ENCODE measurements at places on chromosomes 7 and 10.

DNA sequence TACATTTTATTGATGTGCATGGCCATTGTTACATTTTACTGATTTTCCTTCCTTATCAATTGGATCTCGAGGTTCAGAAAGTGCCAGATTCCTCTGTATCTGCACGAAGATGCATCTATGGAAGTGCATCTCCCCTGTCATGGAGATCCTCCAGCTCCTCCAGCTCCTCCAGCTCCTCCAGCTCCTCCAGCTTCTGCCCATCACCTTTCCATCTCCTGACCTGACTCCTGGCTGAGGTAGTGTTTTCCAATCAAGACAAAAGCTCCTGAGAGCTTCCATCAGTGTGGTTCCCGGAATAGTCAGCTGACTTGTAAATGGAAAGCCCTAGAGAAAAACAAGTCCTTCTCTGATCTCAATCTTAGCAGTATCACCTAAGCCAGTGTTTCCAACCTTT, 90.8 kb upstream of the KLF6 start:
- peaks cover 43% of the 10 kb centered on the region for H3K4me1 ChIP-seq
- H3K36me3 ChIP-seq: no peaks in the 10 kb centered on the region
- H3K4me3 ChIP-seq: no peak overlapping the region
- peak overlapping the region; percentile 83 for H3K27ac ChIP-seq

DNA sequence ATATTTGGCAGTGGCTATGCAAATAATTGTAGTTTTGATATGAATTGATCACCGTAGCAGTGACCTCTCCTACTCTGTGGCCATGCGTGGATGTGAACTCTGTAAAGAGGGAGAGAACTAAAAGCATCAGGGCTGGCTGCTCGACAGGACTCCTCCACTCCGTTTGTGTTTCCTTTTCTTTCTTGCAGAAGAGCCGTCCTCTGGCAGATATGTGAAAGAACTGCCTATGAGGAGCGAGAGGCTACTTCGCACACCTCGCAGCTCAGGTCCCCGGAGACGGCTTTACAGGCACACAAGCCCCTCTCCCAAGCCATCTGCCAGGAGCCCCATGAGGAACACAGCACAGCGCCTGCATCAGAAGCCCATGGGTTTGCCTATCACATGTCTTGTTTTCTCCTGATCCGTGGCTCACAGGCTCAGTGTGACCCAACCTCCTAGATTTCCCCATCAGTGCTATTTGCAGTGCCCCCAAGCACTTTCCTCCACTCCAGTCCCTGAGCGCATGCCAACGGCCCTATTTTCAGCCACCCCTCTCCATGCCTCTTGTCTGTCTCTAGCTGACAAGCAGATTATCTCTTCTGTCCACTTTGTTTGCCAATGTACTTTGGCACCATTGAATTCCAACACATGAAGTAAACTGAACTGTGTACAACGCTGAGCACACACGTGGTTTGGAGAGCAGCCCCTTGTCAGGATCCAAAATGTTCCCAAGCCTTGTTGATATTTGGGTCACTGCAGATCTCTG, 164.3 kb upstream of the AKR1E2 start:
- no peak overlapping the region for H3K4me3 ChIP-seq
- H3K27ac ChIP-seq: peak overlapping the region; percentile 85
- peaks cover 32% of the 10 kb centered on the region for H3K4me1 ChIP-seq
- no peaks in the 10 kb centered on the region for H3K36me3 ChIP-seq

GRCh38 chr10:118145256-118145655, 98.5 kb upstream of the RAB11FIP2 start:
- no peaks in the 10 kb centered on the region for H3K36me3 ChIP-seq
- no peak for DNase-seq
- no peak overlapping the region for H3K4me3 ChIP-seq
- H3K27me3 ChIP-seq: no peaks in the 10 kb centered on the region

DNA sequence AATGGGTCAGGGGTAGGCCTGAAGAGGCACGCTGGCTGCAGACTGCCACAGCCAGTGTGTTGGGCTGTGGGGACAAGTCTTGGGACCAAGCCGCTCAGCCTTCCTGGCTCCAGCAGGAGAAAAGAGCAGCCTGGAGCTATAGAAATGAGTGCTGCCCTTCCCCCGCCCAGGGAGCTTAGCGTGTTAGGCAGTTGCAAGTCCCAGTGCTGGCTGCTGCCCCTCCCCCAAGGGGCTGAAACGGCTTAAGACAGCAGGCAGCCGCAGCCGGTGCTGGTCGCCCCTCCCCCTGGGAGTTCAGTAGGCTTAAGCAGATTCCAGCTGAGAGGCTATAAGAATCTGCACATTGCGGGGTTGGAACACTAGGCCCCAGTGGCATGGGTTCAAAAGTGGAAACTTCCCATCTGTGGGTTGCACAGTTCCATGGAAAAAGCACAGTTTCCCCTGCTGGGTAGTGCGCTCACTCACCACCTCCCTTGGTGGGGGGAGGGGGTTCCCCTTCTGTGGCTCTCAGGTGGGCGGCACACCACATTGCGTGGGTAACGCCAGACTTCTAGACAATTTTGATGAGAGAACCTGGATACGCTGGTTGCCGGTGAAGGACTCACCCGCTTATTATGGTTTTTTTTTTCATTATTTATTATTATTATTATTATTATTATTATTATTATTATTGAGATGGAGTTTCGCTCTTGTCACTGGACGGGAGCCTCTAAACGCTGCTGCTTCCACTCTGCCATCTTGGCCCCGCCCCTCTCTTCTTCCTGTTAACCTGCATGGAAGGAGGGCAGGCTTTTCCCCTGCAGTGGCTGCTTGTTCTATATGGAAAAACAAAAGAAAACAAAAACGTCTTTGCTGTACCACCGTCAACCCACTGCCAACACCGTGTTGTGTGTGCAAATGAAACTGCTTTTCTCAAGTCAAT, 151.1 kb downstream of the CXCL12 start:
- H3K4me3 ChIP-seq: no peak overlapping the region
- H3K27me3 ChIP-seq: peaks cover 4% of the 10 kb centered on the region
- H3K36me3 ChIP-seq: no peaks in the 10 kb centered on the region
- no peak overlapping the region for H3K27ac ChIP-seq
- DNase-seq: no peak

GRCh38 chr7:28301148-28301641, 111.1 kb upstream of the CREB5 start:
- H3K36me3 ChIP-seq: no peaks in the 10 kb centered on the region
- no peak overlapping the region for H3K27ac ChIP-seq
- no peak overlapping the region for H3K4me3 ChIP-seq
- H3K27me3 ChIP-seq: no peaks in the 10 kb centered on the region

- H3K27ac ChIP-seq: no peak overlapping the region
- H3K4me1 ChIP-seq: peaks cover 9% of the 10 kb centered on the region
- no peaks in the 10 kb centered on the region for H3K36me3 ChIP-seq
- no peak for DNase-seq
- H3K27me3 ChIP-seq: peaks cover 90% of the 10 kb centered on the region
- H3K4me3 ChIP-seq: no peak overlapping the region
Observed at GRCh38 chr7:96992192-96993005, 13.0 kb upstream of the DLX6 start.

DNA sequence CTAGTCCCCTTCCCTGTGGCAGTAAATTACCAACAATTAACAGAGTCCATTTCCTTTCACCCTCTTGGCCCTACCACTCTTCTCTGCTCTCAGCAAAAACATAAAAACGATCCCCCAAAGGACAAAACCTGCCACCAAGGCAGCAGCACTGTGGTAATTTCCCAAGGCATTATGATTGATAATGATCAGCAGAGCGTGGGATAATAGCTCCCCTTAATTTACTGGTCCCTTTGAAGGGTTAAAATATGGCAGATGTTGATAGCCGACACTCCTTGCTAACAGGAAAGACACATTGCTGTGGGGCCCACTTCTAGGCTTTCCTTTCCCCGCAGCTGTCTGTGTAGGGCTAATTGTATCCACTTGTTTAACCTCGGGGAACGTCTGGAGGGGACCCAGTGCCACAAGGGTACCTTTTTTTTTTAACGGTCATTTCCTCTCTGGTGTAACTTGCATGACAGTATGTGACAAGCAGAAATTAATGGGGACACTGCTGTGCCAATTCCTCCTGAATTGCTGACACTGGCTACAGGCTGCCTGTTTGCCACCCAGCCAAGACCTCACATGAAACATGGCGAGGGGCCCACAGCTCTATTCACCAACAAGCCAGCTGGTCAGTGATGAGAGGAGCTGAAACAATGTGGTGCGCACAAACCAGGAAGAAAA, 81.3 kb downstream of the CDK6 start:
- DNase-seq: no peak
- H3K27ac ChIP-seq: no peak overlapping the region
- H3K4me1 ChIP-seq: no peaks in the 10 kb centered on the region
- no peaks in the 10 kb centered on the region for H3K27me3 ChIP-seq
- H3K36me3 ChIP-seq: no peaks in the 10 kb centered on the region

DNA sequence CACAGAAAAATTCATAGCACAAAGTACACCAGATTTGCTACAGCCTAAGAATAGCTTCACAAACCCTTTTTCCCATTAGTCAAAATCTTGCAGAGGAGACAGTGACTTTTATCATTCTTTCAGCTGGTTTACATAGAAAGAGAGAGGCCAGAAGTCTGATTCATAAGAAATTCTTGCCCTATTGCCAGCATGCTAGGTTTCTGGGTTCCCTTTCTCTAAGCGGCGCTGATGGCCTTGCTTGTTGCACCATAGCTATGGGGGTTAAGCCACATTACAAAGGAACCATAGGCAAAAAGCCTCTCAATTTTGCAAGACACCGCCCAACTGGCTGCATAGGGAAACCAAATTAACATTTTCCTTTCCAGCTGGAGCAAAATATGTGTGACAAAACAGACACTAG, 87.4 kb downstream of the ZNF467 start:
- no peak overlapping the region for H3K4me3 ChIP-seq
- no peak for DNase-seq

DNA sequence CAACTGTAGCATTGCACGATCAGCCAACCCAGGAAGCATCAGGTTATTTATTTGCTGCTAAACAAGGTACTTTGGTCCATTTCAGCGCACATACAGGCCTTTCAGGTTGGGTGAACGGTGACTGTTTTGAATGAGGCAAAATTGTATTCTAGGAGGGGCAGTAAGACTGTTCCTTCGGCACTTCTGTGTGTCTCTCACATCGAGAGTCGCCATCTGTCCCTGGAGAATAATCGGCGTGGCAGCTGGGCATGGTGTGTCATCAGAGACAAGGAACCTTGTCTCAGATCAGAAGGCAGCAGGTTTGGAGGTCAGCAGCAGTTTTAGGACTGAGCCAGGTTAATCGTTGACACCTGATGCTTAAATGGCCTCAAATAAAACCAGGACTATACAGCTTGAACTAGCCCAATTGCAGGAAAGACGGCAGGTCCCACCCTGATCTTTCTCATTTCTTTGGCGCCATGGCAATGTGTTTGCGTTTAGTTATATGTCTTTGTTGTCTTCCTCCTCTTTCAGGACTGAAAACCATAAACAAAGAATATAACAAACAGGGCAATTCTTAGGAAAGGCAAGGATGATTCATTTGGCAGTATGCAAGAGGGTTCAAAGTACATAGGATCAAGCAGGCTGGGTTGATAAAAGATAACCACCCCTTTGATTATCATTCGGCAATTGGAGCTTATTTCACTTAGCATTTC, 92.0 kb upstream of the PRR15 start:
- no peak overlapping the region for H3K27ac ChIP-seq
- no peak overlapping the region for H3K4me3 ChIP-seq
- DNase-seq: no peak
- H3K36me3 ChIP-seq: no peaks in the 10 kb centered on the region
- H3K27me3 ChIP-seq: no peaks in the 10 kb centered on the region
- H3K4me1 ChIP-seq: no peaks in the 10 kb centered on the region

- no peaks in the 10 kb centered on the region for H3K4me1 ChIP-seq
- DNase-seq: no peak
- H3K36me3 ChIP-seq: no peaks in the 10 kb centered on the region
- no peaks in the 10 kb centered on the region for H3K27me3 ChIP-seq
- no peak overlapping the region for H3K4me3 ChIP-seq
Observed at GRCh38 chr7:14745076-14745475, 157.5 kb downstream of the DGKB start.

GRCh38 chr10:77120666-77121376, 516.8 kb downstream of the KCNMA1 start:
- no peaks in the 10 kb centered on the region for H3K36me3 ChIP-seq
- H3K4me1 ChIP-seq: no peaks in the 10 kb centered on the region
- H3K4me3 ChIP-seq: no peak overlapping the region
- DNase-seq: no peak

DNA sequence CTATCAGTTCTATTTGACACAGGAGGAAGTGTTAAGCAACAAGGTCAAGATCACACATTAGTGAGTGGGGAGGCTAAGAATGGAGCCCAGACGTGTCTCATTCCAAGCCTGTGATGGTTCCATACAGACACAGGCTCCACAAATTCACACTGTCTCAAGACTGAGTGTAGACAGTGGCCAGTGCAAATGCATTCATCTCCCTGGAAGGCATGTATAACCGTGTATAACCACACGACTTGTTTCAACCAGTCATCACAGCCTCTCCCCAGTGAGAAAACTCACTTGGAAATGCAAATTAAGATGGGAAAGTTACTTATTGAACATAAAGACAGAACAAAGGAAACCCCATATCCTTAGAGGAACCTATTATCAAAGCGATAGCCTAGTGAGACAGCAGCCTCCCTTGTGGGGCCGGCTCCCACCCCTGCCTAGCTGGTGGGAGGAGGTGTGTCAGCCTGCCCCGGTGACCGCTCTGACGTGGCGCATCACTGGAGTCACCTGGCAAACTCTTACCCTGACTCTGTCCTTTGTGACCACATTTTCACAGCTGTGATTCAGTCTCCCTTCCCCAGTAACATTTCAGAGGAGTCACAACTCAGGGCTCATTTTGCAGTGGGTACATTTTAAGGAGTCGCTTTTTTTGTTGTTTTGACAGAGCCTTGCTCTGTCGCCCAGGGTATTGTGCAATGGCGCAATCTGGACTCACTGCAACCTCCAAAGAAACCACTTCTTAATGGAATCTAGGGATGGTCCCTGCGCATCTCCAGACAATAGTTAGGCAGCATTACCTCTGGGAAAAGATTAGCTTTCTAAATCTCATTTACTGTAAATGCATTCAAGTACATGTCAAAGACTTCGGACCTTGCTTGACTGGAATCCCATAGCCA, 126.6 kb upstream of the PARD3 start:
- H3K4me3 ChIP-seq: no peak overlapping the region
- H3K27ac ChIP-seq: no peak overlapping the region
- H3K4me1 ChIP-seq: no peaks in the 10 kb centered on the region
- no peak for DNase-seq

- no peak overlapping the region for H3K27ac ChIP-seq
- no peaks in the 10 kb centered on the region for H3K36me3 ChIP-seq
- no peak overlapping the region for H3K4me3 ChIP-seq
- no peaks in the 10 kb centered on the region for H3K4me1 ChIP-seq
Observed at GRCh38 chr7:136070736-136071505, 93.8 kb upstream of the MTPN start.

GRCh38 chr7:110623436-110623835, 467.5 kb upstream of the LRRN3 start:
- H3K36me3 ChIP-seq: no peaks in the 10 kb centered on the region
- no peaks in the 10 kb centered on the region for H3K27me3 ChIP-seq
- H3K27ac ChIP-seq: no peak overlapping the region
- no peaks in the 10 kb centered on the region for H3K4me1 ChIP-seq
- DNase-seq: no peak
- H3K4me3 ChIP-seq: no peak overlapping the region

DNA sequence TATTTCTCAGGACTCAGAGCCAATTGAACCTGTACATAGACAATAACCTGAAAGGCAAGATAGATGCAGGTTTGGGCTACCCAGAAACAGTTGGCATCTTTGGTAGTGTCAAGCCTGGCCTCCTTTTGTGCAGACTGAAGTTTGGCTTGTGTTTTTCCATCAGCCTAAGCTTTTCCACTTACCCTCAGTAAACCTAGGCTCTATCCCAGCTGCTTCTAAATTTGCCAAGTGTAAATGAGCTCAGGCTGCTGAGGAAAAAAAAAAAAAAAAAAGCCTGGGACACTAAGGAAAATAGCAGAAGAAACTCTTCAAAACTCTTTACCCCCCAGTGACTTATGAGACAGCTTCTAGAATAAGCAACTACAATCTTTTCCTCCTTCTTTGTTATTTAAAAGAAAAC, 316.3 kb upstream of the SORCS1 start:
- H3K4me3 ChIP-seq: no peak overlapping the region
- H3K36me3 ChIP-seq: no peaks in the 10 kb centered on the region
- no peak for DNase-seq
- no peaks in the 10 kb centered on the region for H3K4me1 ChIP-seq

All from lower lobe of right lung (tissue), 2 donors.